ENCODE measurements at places on chromosomes 7 and 10. TPM values are rescaled to one million over a fixed set of nuclear protein-coding genes. Genes with fewer than 3 reads are reported as not detected.
A peak's percentile ranks its signal among the peaks of the same experiment; 100 is the strongest.

DNA sequence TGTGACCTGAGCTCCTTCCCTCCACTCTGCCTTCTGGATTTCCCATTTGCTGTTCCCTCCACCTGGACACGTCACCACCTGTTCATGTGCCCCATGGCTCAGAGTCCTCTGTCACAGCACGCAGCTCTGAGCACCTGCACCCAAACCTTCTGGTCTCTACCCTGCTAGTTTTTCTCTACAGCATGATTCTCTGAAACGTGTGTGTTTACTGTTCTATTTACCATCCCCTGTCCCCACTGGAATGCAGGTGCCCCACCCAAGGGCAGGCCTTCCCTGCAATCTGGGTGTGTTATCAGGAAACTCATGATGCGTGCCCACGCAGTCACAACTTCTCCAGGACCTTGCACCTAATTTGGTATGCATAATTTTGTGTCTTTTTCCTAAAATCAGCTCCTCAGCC, 284.4 kb upstream of the IGFBP3 start:
- DNase-seq, result no peak

DNA sequence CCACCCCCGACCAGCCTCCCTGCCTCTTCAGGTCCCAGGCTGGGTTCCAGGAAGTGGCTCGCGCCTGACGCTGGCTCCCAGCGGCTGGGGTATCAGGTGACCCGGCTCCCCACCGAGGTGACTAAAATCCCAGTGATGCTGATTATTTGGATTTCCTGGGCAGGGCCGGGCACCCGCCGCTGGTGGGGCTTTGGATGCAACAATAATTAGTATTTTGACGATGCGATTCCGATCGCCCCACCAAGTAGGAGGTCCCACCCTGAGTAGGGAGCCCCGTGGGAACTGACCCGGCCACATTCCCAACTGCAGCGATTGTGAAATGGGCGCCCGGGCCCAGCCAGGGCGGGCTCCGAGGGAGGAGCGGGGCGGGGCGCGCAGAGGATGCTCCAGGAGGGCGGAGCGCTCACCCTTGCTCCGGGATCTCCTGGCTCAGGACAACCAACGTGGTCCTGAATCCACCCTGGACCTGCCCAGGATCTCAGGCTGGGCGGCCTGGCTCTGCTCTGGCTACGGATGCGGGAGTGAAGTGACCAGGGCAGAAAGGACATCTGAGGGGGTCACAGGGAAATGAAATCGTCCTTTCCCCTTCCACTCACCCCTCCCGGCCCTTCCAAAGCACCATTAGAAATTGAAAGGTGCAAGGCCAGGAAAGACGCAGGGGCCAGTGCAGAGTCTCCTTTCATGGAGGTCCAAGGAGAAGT, 32.6 kb downstream of the DUSP5 start:
- DNase-seq, result peak; percentile 74

GRCh38 chr7:491292-491957, 28.2 kb downstream of the PDGFA start:
- DNase-seq, result no peak

- no peak for DNase-seq
Observed at GRCh38 chr7:1603346-1604225, 33.8 kb upstream of the PSMG3 start.

GRCh38 chr7:96772139-96772694, 62.6 kb upstream of the SEM1 start:
- DNase-seq, result no peak

DNA sequence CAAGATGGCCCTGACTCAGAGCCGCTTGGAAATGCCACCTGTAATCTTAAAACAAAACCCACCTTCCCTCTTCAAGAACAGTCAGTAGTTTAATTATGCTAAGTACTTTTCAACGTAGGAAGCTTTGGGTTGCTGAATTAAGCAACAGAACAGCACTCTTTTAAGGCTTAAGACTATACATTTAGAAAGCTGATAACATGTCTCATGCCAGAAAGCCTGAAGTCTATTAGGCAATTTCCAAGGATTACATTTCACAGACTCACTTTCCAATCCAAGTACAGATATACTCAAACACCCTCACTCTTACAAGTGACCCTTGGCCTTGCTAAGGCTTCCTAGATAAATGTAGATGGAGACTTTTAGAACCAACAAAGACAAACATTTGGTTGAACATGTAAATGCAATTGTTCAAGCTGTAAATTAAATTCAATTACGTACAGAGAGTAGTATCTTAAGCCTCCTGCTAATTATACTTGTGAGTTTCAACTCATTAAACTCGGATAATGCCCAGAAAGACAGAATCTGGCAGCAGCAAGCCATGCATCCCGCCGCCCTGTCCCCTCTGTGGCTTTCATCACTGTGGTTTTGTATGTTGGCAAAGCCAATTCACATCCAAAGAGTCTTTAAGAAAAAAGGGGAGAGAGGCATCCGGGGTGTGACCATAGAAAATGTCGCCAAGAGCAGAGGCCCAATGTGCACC, 283.1 kb upstream of the NRP1 start:
- peak; percentile 78 for DNase-seq

DNA sequence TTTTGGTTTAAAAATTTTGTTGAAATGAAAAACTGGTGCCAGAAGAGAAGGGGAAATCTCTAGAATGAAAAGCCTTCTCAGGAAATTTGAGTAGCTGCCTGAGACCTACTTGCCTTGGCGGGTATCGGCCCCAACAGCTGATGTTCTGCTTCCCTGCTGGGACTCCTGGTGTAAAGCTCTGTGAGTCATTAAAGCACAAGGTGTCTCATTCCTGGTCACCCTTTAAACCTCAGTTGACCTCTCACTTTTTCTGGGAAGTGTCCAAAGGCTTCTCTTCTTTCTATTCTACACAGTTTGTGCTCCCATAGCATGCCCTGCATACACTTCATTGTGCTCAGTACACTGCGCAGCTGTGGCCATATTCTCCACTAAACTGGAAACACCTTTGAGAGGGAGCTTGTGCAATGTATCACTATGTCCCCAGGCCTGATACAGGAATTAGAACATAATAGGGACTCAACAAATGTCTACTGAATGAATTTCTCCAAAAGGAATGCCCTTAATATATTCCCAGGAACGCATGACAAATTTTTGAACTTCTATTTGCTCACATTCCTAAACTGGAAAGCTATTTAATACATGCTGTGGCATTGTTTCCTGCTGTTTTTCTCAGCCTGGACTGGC, 303.9 kb downstream of the SDHAF3 start:
- DNase-seq, result no peak

DNA sequence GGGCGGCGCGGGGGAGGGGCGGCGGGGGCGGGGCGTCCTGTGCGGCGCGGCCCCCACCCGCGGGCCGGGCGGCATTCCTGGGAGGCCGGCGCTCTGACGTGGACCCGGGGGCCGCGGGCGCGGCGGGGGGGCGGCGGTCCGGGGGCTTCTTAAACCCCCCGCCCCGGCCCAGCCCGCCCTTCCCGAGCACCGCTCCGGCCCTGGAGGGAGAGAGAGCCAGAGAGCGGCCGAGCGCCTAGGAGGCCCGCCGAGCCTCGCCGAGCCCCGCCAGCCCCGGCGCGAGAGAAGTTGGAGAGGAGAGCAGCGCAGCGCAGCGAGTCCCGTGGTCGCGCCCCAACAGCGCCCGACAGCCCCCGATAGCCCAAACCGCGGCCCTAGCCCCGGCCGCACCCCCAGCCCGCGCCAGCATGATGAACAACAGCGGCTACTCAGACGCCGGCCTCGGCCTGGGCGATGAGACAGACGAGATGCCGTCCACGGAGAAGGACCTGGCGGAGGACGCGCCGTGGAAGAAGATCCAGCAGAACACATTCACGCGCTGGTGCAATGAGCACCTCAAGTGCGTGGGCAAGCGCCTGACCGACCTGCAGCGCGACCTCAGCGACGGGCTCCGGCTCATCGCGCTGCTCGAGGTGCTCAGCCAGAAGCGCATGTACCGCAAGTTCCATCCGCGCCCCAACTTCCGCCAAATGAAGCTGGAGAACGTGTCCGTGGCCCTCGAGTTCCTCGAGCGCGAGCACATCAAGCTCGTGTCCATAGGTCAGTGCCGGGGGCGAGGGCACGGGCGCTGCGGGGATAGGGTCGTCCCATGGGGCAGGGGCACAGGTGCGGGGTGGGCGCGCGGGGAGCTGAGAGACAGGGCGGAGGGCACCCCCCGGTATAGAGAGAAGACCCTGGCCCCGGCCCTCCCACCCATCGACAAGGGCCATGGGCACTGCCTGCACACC, at the start of gene FLNC:
Gene FLNC, plus strand, starts transcription at position 176 of the 947 bp plus-strand sequence. Its CDS starts 232 bp downstream, at position 408.
- peak; percentile 75 for DNase-seq

DNA sequence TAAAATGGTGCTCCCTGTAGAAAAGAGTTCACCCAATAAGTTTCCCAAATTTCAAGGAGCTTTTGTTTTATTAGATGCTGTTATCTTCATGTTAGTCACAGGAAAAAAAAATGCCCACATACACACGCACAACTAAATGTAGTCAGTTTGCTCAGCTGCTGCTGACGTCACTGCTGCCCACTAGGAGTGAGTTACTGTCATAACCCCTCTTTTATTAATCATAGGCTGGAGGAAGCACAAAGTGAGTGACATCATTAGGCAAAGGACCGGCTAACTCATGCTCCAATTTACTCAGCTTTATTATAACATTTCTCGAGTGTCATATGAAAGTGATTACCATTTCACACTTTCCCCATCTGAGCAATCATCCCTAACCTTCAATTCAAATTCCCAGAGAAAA, 6.7 kb upstream of the INHBA start:
- peak; percentile 84 for DNase-seq

- DNase-seq, result no peak
Observed at GRCh38 chr7:79034730-79035129, 418.7 kb downstream of the MAGI2 start.

DNA sequence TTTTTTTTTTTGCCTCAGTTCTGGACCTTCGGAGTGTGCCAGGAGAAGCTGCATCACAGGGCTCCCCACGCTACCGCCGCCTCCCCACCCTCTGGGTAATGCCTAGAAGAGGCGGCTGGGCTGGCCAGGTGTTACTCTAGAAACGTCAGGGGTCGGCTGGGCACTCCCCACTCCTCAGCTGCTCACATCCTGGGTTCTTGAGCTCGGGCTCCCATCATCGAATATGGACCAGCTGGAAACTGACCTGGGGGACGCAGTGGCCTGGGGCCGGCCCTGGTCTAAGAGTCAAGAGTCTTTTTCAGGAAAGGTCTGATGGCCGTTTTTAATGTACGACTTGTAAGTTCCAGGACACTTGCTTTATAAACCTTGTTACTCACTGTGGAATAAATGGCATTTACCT, 326.5 kb downstream of the WDR37 start:
- DNase-seq, result no peak

- no peak for DNase-seq
Observed at GRCh38 chr10:92264249-92264648, 26.6 kb downstream of the CPEB3 start.

GRCh38 chr7:16801111-16801542, 3.7 kb downstream of the AGR2 start:
- DNase-seq, result peak; percentile 68

- DNase-seq, result no peak
Observed at GRCh38 chr7:110809832-110810231, 281.1 kb upstream of the LRRN3 start.

GRCh38 chr10:13347500-13348156, 465 bp downstream of the SEPHS1 start:
- peak; percentile 81 for DNase-seq

RNF133 gene
- 0.86 TPM for total RNA-seq

TRPV5 gene
- not detected for total RNA-seq

FAM25G gene
- total RNA-seq, result not detected

C7orf25 gene
- total RNA-seq, result 4.5 TPM

GRID1 gene
- total RNA-seq, result under 0.01 TPM

FGF8 gene
- total RNA-seq, result not detected

MUC12 gene
- not detected for total RNA-seq

SRRT gene
- total RNA-seq, result 50.6 TPM

GRM3 gene
- total RNA-seq, result not detected

EVX1 gene
- total RNA-seq, result not detected
